ENCODE measurements at places on chromosomes 16 and 17.
A peak's percentile ranks its signal among the peaks of the same experiment; 100 is the strongest.

- peak; percentile 74 for DNase-seq
Measured at GRCh38 chr16:28210979-28211588, 681 bp downstream of the XPO6 start.

DNA sequence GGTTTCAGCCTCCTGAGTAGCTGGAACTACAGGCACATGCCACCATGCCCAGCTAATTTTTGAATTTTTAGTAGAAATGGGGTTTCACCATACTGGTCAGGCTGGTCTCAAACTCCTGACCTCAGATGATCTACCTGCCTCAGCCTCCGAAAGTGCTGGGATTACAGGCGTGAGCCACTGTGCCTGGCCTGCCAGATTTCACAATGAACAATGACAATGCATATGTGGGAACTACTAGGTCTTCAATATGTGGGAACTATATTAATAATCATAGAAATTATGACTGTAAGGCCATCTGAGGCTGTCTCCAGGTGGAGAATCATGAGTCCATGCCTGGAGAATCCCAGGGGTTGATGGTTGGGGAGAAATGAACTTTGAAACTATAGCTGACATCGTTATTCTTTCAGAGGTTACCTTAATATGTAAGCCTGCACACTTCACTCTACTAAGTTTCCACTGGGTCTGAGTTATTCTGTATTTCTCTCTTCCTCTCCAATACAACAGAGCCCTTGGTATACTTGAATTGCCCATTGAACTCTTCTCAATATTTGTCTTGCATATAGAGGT, 7.2 kb upstream of the DRC7 start:
- DNase-seq, result no peak

- peak; percentile 62 for DNase-seq
Measured at GRCh38 chr16:1174477-1175357, 21.8 kb downstream of the CACNA1H start.

GRCh38 chr17:79320331-79320730, 245.7 kb downstream of the ENGASE start:
- no peak for DNase-seq

- DNase-seq, result no peak
Measured at GRCh38 chr16:6728381-6728780, 604.3 kb upstream of the RBFOX1 start.

DNA sequence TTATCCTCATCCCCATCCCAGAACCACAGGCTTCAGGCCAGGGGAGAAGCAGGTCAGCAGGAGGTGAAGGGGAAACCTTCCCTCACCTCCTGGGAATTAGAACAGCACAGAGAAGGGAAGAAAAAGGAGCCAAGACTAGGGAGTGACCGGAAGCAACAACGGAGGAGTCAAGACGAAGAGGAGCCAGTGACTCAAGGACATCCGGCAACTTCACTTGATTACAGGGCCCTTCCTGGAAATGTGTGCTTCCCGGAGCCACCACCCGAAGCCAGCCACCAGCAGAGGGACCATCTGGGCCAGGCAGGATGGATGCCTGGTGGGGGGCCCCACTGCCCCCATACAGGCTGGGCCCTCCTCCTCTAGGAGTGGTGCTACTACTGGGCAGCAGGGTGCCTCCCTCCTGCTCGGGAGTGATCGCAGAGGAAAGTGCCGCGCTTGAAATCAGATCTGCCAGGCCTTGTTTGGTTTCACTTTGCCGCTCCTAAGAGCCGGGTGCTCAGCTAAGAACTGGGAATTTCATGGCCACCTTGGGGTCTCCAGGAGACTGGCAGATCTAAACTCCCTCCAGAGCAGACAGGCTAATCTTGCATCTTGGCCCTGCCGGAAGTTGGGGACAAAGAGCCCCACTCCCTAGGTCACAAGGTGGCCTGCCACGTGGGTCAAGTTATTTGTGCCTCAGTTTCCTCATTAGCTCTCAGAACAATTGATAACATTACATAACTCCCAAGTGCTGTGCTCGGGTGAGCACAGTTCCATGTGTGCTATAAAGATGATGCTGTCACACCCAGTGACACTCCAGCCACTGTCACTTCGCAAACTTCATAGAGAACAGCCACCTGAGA, 6.6 kb downstream of the CDC42EP4 start:
- DNase-seq, result peak; percentile 83

- DNase-seq, result no peak
Measured at GRCh38 chr16:83686726-83687125, 121.1 kb upstream of the HSBP1 start.

DNA sequence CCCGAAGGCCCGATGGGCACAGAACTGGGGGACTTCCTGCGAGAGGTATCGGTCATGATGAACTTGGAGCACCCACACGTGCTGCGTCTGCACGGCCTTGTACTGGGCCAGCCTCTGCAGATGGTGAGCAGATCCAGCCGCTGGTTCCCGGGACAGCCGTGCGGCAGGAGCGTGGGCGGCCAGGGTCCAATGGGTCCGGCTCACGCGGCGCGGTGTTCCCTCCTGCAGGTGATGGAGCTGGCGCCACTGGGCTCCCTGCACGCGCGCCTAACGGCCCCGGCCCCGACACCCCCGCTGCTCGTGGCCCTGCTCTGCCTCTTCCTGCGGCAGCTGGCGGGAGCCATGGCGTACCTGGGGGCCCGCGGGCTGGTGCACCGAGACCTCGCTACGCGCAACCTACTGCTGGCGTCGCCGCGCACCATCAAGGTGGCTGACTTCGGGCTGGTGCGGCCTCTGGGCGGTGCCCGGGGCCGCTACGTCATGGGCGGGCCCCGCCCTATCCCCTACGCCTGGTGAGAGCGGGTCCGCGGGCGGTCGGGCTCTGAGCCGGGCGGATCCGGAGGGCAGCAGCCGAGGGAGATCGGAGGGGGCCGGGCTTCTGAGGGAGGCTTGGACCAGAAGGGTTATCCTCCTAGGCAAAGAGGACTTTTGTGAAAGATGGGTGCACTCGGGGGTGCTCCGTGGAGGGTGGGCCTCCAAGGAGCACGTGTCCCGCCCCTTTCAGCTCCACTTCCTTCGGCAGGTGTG, 3.0 kb downstream of the TNK1 start:
- peak; percentile 99 for DNase-seq

DNA sequence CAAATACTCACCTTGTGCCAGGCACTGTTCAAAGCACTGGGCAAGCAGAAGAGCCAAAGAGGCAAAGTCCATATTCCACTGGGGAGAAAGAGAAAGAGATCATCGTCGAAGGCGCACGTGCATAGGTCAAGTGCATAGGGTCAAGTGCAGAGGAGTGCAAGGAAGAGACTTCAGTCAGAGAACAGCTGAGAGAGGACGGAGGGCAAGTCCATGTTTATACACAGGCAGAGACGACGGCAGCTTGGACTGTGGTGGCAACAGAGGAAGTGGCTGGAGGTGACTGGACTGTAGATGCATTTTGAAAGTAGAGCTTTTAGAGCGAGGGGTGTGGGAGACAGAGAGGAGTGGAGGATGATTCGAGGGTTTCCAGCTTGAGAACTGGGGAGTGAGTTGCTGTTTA, 74.7 kb upstream of the SDK2 start:
- no peak for DNase-seq

DNA sequence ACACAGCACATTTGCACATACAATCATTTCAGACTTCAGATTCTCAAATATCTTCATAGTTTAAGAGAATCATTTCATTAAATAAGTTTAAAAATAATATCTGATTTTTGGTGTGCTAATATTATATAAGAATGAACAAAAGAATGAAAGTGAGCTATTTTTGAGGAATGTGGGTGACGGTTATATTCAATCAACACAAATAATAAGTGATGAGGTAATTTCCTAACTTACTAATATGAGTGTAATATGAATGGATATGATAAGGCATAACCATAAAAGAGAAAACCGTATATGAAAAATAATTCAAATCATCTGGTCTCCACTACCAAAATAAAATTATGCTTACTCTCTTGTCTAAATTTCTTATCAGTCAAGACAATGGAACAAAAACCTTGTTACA, 68.4 kb upstream of the NACA2 start:
- no peak for DNase-seq

- DNase-seq, result no peak
Measured at GRCh38 chr16:81265658-81266451, 27.4 kb downstream of the BCO1 start.

DNA sequence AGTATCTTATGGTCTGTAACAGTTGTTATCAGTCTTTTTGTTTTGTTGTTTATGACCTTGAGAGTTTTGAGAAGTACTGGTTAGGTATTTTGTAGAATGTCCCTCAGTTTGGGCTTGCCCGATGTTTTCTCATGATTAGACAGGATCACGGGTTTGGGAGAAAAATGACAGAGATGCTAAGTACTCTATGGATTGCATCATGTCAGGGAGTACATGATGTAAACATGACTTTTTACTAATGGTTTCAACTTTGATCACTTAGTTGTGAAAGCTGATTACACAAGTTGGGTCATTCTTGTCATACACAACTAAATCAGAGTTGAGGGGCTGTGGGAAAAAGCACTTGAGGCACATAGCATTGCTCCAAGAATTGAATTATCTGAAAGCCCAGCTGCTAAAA, 94.7 kb upstream of the SIAH1 start:
- DNase-seq, result no peak

- no peak for DNase-seq
Measured at GRCh38 chr17:3851461-3852100, 5.5 kb upstream of the NCBP3 start.

DNA sequence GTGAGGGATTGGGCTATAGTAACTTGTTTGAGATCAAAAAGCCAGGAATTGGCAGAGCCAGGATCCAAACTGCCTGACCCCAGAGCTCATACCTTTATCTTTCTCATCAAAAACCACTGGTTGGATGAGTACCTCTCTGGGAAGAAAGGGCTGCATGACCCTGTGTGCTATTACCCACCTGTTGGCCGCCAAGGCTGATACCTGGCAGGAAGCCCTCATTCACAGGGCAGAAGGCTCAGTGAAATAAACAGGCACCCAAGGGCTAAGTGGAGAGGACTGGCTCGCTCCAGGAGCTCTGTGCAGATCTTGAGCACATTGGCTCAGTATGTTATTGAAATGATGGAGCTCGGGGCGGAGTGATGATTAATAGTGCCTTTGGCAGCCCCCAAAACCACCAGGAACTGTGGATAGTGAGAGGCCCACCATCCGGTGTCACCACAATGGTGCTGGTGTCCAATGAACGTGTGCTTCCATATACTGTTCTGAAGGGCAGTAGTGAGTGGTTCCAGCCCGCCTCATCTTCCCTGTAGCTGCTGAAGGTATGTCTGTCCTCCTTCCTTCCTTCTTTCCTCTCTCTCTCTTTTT, 197.6 kb downstream of the MSI2 start:
- DNase-seq, result no peak

DNA sequence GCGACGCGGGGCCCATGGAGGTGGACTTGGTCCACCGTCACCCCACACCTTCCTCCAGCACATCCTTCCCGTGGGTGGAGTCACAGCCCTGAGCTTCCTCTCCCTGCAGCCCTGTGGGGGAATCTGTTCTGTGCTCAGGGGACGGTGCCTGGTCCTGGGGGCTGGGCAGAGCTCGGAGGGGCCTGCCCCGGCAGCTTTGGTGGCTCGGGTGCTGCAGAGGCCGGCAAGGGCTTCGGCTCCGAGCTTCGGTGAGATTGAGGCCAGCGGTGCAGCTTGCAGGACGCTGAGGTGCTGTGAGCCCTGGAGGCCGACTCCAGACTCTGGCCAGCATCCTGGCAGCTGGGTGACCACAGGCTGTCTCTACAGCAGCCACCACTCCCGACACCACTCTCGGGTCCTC, 36.4 kb downstream of the METRNL start:
- peak; percentile 52 for DNase-seq

- no peak for DNase-seq
Measured at GRCh38 chr16:19031738-19032137, 35.7 kb upstream of the COQ7 start.

DNA sequence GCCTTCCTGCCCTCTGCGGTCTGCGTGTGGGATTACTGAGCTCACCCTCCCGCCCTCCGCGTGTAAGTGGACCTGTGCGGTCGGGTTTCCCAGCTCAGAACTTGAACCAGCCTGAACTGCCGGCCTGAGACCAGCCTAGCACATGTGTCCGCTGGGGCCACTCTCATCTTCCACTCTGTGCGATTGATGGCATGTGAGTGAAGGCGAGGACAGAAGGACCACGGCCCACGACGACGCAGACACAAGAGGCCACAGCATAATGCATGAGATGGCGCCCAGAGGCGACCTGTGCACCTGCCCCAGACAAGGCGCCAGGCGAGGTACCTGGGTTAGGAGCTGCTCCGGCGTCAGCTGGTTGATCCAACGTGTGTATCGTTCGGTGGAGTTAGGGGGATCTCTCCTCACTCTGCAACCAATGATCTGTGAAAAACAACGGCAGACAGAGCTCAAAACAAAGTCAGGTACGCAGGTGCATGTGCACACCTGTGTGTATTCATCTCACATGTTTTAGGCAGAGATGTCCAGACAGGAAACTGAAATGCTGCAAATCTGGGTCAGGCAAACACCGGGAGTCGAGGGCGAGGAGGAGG, 74.5 kb upstream of the METRNL start:
- DNase-seq, result peak; percentile 28

- DNase-seq, result no peak
Measured at GRCh38 chr16:72749091-72749490, 298.8 kb downstream of the ZFHX3 start.

DNA sequence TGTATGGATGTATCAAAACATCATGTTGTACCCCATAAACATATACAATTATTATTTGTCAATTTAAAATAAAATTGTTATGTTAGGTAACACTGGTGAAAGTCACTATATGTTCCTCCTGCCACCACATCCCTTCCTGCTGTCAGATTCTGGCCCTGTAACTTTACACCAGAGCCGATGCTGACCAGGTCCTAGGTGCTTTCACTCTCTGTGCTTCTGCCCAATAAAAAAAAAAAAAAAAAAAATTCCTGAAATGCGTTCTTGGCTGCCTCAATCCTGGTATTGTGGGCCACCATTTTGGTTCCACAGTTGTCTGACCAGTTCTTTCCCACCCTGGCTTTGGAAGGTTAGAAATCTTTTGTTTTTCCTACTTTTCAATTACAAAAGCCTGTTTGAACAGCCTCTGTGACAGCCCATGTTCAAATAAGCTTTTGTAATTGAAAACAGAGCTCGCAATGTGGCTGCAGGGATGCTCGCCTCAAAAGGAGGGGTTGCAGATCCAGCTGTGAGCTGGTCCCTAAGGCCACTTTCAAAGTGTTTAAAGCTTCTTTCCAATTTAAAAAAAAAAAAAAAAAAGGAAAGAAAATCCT, 831.0 kb upstream of the EEF2KMT start:
- DNase-seq, result peak; percentile 56

GRCh38 chr17:59545942-59546341, 19.5 kb upstream of the DHX40 start:
- no peak for DNase-seq

GRCh38 chr17:792277-792676, 10.1 kb downstream of the MRM3 start:
- peak; percentile 59 for DNase-seq

All from H7 (cell line).